GM23248 (cell line): ENCODE measurements at places on chromosomes 3 and 15.

DNA sequence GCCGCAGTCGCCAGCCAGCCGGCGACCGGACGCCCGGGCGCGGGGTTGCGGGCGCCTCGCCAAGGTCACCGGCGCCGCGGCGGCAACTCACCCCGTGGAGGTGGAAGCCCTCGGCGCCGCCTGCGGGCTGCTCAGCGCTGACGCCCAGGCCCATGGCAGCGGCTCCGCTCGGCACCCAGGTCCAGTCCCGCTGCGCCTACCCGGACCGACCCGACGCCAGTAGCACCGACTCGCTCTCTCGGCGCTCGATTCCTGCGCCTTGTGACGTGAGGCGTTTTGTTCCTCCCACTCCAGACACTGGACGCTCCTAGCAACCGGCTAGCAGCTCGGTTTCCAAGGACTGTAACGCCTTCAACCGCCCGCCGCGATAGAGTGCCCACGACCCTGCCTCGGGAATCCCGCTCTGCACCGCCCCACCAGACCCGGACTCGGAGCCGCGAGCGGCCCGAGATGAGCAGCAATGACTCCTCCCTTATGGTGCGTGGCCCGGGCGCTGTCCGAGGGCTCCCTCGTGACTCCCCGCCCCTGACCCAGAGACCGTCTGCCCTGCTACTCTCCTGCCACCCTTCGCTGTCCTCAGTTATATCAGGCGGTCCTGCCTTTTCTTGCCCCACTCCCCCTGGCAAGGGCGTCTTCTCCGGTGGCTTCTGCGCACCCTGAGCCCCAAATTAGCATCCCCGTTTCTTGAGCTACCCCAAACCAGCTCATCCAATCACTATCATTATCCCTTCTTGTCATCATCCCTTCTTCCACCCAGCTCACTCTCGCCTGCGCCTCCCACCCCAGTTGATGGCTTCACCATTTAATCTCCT is at the start of the genes GORASP1 and TTC21A:
Gene GORASP1, minus strand, starts transcription at position 240 of the 812 bp plus-strand sequence. Its CDS starts 86 bp downstream, at position 154.
Gene TTC21A, plus strand, starts transcription at position 293 of the 812 bp plus-strand sequence. Its CDS starts 158 bp downstream, at position 451.
- peak; percentile 97 for DNase-seq

- no peak for DNase-seq
These were observed 38.0 kb downstream of the TXNRD3 start for GRCh38 chr3:126616931-126617330.

DNA sequence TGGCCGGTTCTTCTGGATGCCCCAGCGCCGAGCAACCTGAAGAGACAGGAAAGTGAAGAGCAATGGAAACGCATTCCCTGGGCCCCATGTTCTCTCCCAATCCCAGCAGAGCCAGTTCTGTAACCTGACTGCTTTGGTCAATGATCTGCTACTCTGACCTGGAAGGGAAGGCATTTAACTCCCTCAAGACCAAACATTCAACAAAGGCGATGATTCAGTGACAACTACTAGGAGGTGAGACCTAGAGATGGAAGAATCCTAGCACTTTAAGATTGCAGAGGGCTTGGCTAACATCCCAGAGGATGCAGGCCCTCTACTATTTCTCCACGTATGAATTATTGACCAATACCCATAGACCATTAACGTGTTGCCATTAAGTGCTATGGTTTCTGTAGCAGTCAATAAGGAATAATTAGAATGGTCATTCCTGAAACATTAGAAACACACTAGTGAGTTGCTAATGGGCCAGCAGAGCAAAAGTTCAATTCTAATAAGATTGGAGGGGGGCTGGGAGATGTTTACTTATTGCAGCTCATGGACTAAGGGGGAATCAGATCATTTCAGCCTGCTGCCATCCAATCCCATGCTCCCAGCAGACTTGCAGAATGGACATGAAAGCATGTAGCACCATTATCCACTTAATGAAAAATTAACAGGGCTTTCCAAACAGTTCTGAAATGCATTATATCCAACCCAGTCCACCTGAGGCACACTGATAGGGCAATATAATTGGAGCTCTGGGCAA is 56.6 kb downstream of the ETV5 start:
- DNase-seq = no peak

GRCh38 chr15:35624881-35625280 is 78.9 kb upstream of the DPH6 start:
- peak; percentile 92 for DNase-seq

GRCh38 chr3:147130461-147130860 is 275.9 kb downstream of the ZIC4 start:
- peak; percentile 61 for DNase-seq
